ENCODE measurements at places on chromosomes 7 and 10.

DNA sequence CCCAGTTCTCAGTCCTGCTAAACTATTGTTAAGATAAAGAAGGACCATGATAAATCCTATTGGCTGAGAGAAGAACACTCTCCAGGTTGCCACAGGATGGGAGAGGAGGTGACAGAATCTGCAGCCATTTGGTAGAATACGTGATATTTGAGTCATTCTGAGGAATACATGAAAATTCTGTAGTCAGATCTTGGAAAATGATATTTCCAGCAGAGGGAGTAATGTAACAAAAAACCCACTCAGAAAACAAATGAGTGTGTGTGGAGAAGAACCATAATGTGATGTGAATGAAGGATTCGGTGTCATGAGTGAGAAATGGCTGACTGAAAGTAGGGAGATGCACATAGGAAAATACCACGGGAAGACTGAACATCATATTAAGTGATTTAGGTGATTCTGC, 128.5 kb upstream of the PFKP start:
- no peak for DNase-seq

DNA sequence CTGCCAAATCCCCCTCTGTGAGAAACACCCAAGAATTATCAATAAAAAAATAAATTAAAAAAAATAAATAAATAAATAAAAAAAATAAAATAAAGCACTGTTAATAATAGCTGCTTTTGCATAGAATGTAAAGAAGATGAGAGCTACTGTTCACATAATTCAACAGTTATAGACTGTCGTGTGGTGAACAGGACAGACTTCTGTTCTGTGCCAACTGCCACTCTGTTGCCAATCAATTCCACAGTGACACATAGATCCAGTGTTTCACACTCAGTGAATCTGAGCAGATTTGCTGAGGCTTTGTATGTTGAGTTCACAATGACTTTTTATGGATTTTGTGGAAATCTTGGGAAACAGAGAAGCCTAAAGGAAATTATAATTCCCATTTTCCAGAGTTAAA, 14.9 kb downstream of the ARHGAP19 start:
- DNase-seq = no peak

- DNase-seq = no peak
These were observed 47.5 kb downstream of the ZNF680 start for GRCh38 chr7:64515330-64515729.

- no peak for DNase-seq
These were observed 3.1 kb upstream of the PLPP4 start for GRCh38 chr10:120453886-120454285.

DNA sequence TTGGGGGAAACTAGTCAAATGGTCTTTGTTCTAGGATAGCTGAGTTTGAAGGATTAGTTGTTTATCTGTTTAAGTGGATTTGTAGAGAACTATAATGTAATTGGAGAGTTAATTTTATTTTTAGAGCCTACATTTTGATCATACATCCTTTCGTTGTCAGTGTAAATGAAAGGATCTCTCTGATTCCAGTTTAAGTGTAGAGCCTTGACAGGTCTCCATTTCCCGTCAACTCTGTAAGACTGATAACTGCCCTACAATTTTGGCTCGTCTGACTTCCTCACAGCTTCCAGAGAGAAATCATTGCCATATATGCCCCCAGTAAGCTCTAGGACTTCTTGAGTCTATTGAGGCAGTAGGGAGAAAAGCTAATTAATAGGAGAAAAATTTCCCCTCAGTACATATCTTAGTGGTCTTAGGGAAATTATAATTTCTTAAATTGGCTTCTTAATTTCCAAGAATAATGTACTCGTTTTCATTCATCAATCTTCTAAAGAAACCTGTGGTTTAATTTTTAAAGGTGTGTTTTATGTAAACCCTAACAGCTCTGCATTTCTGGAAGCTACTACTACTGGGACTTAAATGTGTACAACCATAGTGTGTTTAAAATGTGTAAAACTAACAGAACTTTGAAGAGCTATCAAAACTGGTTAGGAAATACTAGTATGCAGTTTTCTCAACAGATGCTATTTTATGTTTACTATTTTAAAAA, 3.8 kb downstream of the KMT2E start:
- no peak for DNase-seq

- DNase-seq = no peak
These were observed 6.1 kb upstream of the UBE2H start for GRCh38 chr7:129958643-129959470.

DNA sequence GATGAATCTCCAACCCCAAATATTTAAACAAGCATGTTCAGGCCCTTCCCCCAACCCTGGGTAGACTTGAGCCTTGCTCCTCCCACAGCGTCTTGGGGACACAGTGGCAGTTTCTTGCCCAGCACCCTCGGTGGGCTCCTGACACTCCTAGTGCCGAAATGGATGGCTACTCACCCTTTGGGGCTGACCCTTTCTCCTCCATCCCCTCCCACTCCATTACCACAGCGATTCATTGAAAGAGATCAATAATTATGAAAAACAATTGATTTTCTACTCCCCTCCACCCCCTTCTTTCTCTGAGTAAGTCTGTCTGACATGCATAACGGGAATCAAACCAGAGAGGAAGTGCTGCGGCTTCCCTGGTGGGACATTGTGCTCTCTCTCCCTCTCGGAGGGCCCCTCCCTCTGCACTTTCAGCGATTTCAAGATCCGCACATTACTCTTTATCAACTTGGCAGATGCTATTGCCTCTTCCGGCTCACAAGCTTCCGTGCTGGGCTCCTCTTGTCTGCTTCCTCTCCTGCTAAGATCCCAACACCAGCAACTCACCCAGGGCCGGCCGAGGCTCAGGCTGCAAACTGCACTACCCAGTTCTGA, 79.0 kb upstream of the PLXNA4 start:
- no peak for DNase-seq

DNA sequence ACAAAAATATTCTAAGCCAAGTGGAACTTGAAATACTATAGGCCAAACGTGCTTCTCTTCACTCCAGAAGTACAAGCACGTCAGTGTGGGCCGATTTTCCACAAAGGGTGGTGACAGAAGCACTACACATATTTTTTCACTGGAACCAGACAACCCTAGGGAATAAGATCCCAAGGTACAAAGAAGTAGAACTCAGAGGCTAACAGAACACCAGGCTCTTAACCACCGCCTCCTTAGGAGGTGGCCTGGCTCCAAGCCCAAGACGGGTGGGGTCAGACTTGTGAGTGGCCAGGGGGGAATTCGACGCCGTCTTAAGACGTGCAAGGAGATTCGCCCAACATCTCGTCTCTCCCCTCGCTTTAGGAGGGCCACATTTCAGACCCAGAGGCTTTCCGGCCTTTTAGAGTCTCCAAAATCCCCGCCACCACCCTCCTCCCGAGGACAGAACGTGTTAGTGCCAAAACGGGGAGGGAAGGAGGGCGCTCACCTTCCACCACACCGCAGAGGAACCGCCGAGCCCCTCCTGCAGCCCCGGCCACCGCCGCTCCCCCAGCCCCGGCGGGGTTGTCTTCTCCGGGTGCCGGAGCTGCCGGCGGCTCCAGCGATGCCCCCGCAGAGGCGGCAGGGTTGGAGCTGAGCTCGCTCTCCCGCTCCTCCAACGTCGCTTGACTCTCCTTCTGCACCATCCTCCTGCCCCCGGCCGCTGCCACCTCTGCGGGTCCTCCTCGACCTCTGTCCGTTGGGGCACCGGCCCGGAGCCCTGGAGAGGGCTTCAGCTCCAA, 716 bp downstream of the OGA start:
- no peak for DNase-seq

GRCh38 chr10:87706731-87707130, 47.1 kb downstream of the PAPSS2 start:
- DNase-seq = no peak

GRCh38 chr10:1872151-1872726, 134.9 kb upstream of the ADARB2 start:
- no peak for DNase-seq

DNA sequence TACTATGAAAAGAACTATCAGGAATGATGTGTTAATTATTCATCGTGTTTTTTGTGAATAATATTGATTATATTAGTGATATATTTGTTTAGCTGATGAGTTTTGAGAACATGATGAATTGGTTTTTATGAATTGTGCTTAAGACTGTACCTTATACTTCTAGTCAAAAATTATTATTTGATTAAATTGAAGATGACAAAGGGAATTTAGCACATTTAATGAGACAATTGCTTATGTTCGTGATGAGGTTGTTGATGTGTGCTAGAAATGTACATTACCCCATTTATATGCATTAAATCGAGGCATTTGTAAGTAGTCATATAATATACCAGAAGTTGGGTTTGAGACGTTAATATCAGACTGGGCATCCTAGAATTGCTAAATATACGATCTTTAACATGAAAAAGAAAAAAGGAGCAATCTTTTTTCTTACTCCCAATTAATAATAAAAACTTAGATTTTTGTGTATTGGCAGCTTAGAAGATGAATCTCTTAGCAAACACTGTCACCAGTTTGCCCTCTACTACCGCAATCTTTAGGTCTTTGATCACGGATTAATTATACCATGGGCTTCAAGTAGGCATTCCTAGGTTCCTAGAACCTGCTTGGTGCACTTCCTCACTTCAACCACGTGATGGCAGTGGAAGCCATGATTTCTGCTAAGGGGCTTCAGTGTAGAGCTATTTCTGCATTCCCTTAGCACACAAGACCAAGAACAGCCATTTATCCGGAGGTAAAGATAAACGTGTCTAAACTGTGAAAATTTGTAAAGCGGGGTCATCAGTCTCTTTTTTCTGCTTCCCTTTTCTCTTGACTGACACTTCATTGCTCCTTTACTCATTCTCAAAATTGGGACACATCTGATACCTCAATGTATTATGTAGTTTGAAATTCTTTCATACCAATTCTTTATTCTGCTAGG, 1.6 kb downstream of the KLHDC10 start:
- DNase-seq = peak; percentile 75

- no peak for DNase-seq
These were observed 62.4 kb downstream of the DNAJB6 start for GRCh38 chr7:157399086-157399687.

DNA sequence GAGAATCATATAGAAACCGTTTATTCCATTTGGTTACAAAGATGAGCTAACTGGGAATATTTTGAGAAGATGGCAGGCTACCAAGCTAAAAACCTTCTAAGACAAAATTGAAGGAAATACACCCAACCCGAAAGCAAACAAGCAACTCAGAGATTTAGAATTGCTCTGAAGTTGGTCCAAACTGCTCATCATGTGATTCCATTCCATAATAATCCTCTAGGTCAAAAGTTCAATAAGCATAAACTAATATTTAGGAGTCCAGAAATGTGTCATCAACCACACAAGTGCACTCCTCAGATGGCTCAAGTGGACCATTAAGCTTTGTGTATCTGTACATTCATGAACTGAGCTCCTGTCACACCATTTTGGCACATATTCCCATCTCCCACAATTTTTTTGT, 28.7 kb downstream of the DGKI start:
- no peak for DNase-seq

GRCh38 chr7:29969738-29970137, 19.9 kb downstream of the SCRN1 start:
- DNase-seq = no peak

DNA sequence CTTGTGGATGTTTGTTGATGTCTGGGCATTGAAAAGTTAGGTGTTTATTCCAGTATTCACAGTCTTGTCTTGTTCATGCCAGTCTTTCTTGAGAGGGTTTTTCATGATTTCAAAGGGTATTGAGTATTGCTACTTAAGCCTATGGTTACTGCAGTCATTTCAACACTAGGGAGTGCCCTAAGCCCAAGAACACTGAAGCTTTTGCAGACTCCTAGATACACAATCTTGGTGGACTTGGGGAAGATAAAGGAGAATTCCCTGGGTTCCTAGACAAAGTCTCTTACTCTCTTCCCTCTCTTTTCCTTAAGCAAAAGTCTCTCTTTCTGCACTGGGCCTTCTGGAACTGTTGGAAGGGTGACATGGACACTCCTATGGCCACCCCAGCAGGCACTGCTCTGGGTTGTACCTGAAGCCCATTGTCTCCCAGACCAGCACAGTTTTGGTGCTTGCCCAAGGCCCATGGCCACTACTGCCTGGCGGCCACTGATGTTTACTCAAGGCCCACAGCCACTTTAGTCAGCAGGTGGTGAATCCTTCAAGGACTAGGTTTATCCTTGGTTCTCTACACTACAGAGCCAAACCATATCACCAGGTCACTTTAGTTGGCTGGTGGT, 24.9 kb downstream of the SAMD9 start:
- DNase-seq = peak; percentile 25

DNA sequence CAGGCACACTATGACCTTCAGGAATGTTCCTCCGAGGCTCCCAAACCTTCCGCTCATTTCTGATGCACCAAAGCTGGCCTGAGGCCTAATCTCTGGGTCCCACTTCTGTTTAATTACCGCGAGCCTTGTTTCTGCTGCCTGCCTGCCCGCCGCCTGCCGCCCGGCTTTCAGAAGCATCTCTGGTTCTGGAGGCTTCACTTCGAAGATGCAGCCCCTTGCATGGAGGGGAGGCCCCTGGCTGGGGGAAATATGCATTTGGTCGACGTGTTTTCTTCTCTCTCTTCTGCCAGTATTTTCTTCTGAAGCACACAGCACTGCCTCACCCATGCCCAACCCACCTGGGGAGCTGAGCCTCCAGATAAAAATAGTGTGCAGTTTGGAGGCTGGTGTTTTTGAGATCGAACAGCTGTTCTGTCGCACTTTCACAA, 166.9 kb downstream of the PAXIP1 start:
- DNase-seq = no peak

GRCh38 chr7:77310982-77311381, 105.2 kb downstream of the GSAP start:
- no peak for DNase-seq

DNA sequence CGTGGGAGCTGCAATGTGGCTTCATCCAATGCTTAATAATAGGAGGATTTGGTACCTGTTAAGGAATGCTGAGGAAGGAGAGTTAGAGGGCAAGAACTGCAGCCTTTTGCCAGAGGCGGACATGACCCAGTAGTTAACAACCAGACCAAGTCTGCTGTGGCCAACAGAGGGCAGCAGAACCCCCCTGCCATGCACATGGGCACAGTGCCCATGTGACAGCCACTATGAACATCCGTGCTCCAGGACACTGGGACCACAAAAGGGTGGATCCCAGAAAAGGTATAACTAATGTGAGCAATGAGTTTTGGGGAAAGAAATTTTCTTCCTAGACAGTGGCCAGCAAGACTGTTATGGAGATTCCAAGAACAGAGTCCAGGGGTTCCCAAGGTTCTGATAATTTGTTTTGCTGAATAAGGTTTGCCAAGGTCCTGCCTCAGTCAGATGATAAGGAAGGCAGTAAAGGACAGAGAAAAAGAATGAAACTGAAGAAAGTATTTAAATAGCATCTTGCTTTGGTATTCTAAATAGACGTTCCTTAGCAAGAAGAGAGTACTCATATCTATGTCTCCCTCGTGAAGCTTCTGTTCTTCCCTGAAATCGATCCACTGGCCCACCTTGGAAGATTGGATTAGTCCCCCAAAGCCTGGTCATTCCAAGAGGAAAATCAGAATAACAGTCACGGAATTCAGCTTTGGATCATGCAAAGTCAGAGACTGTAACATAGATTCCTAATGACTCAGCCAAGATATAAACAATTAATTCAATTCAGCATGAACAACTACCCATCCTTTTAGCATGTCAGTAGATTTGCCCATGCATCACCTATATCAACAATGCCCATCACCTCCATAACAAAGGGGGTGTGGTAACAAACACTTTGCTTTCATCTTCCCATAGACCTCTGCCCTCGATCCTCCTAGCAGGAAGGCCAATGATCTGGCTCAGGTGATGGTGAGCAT, 56.0 kb downstream of the LGI1 start:
- DNase-seq = no peak
